Foreskin fibroblast (primary cell): ENCODE measurements at places on chromosomes 11 and 22.

- no peak for DNase-seq
These were observed 53.4 kb downstream of the ARHGAP42 start for GRCh38 chr11:100740440-100740839.

- DNase-seq = peak; percentile 76
These were observed 81.5 kb downstream of the FBLN1 start for GRCh38 chr22:45584121-45584570.

DNA sequence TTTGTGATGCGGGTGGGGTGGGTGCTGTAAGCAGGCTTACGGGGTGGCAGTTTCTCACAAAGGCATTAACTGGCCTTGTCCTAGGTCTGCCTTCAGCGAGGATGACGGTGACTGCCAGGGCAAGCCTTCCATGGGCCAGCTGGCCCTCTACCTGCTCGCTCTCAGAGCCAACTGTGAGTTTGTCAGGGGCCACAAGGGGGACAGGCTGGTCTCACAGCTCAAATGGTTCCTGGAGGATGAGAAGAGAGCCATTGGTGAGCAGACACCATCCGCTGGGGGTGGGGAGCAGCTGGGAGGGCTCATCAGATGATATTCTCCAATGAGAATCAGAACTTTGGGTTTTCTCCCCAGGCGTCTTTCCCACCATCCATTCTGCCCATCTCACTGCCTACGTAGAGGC lies 5.8 kb downstream of the TCN2 start:
- DNase-seq = no peak

DNA sequence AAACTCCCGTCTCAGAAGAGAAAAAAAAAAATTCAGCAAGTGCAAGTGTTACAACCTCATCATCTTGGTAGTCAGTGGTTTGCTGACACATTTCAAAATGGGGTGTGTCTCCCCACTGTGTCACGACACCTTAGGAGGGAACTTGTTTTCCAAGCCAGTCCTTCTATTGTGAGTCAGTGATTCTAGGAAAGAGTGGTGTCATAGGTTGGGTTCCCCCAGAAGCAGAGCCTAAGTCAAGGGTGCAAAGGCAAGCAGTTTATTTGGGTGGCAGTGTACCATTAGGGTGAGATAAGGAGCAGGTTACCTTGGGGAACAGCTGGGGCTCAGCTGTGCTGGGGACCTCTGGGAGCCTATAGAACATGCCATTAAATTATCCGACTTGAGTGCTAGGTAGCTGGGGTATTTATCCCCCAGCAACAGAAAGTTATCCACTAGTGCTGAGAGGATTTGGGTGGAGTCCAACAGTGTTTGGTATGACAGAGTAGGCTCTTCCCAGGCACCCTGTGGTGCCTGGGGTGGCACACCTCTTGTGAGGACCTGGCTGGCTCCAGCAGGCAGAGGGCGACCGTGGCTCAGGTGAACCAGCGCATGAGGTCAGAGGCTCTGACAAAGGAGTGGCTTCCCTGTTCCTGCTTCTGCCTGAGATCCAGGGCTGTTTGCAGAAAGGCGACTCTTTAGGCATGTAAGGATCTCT lies 41.7 kb downstream of the KIAA1671 start:
- no peak for DNase-seq

DNA sequence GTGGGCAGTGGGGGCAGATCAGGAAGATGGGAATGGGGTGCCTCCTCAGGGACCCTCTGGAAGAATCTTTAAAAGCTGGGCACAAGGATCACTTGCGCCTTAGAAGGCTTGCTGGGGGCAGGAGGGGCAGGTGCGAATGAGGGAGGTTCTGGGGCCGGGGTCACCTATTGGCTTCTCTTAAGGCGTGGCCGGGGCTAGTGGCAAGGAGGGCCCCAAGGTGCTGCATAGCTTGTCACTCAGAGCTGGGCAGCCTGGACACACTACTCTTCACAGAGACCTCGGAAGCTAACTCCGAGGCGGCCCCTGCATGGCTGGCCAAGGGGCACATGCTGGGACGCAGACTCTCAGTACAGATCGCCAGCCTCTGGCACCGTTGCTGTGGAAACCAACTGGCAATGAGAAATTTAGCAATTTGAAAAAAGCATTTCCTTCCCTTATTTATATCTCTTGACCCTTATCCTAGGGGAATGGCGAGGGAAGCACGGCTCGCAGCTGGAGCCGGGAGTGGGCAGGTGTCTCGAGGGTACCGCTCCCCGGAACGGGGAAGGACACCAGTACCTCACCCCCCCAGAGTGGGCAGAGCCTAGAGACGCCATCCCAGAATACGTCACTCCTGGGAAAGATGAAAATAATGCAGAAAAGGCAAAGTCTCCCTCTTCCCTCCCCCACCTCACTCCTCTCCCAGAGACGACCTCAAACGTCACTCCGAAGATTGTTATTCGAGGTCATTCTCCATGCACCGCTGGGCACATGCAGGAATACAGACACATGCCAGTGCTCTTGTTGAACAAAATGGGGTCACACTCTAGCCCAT lies 188.1 kb downstream of the CTTN start:
- no peak for DNase-seq

GRCh38 chr11:86782742-86783141 lies 17.6 kb upstream of the PRSS23 start:
- DNase-seq = no peak

DNA sequence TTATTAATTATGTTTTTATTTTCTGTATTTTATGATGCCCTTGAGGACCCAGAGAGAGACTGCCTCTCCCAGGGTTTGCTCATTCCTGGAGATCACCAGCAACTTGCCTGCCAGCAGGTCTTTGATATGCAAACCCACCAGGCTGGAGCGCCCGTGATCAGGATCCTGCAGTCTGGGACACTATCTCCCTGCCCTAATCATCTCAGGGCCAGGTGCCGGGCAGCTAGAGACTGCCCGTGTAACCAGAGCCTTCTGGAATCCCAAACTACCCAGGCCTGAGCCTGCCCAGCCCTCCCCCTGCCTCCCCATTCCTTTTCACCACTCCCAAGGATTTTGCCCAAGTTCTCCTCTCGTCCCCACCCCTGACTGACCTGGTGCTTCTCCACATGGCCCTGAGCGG lies 52.2 kb upstream of the B3GAT1 start:
- DNase-seq = no peak

DNA sequence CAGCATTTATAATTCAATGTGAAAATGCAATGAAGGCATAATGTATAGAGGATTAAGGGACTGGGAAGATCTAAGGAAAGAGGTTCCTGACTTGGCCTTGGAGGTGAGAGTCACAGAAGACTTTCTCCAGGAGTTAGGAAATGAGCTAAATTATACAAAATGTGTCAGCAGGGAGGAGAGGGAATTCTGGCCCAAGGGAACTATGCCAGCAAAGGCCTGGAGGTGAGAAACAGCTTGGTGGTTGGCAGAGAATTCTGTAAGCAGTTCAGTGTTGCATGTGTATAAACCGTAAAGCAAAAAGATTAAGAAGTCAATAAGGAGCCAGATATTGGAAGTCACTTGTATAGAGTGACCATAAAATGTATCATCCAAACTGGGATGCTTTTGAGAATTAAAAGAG lies 142.2 kb upstream of the SESN3 start:
- no peak for DNase-seq

GRCh38 chr11:63552921-63553320 lies 10.3 kb downstream of the PLAAT2 start:
- DNase-seq = no peak

DNA sequence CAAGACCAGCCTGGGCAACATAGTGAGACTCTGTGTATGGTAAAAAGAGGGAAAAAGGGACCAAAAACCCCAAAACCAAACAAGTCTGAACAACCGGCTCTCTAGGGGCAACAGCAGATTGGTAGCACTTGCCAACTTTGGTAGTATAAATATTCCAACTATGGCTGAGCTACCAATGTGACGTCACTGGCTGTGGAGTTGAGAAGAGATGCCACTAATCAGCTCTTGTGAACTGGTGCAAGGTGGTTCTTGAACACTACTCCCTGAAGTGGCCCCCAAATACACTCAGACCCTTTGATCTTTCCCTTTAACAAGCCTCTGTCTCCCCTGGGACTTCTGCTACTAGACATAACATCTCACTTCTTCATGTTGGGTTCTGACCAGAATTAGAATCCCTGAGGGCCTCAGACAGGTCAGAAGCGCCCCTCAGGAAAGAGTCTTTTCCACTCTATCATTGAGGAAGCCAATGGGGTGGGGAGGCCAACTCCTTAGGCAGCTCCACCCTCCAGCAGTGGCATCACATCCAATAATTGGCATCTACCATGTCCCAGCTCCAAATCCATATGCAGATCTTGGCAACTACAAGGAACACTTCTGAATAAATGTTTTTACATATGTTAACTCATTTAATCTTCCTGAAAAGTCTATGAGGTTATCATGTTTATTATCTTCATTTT lies 49.2 kb downstream of the RPL27A start:
- no peak for DNase-seq

GRCh38 chr22:43197271-43197941 lies 10.5 kb upstream of the TTLL12 start:
- peak; percentile 69 for DNase-seq

- no peak for DNase-seq
These were observed 10.8 kb downstream of the RIBC2 start for GRCh38 chr22:45424241-45424731.

DNA sequence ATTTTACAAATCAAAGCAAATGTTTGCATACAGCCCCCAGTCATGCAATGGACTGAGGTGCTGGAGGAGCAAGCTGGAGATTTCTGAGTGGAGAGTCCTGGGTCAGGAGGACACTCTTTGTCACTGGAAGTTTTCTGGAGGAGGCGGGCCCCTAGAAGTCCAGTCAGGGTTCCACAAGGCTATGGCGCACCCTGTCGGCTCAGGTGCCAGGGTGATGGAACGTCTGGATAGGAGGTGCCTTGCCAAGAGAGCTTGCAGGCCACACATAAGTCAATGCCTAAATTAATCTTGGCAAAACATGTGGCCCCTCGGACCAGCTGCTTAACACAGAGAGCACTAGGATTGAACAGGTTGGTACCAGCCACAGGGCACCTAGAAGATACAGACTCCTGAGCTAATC lies 174.7 kb upstream of the CADM1 start:
- DNase-seq = no peak

DNA sequence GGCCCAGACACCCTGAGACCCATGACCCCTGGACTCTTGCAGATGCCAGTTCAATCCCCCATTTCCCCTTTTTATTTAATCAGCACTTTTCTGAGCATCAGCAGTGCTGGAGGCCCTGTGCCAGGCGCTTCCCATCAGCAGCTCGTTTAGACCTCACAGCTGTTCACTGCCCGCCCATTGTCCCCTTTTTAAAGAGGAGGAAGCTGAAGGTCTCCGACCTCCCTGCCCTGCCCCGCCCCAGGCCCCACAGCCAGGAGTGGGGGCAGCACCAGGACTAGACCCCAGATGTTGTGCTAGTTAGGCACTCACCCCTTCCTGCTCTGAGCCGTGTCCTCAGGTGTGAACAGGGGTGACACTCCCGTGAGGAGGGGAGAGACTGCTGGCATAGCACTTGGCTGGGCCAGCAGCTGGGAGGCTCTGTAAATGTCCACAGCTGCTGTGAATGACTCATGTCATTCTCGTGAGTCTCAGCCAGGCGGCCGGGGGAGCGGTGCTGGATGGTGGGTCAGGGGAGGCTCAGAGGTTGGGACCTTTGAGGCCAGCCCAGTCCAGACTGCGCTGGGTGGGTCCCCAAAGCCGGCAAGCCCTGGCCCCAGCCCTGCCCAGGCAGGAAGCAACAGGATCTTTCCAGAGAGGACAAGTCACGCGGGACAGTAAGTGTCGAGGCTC lies 19.9 kb downstream of the EMID1 start:
- DNase-seq = peak; percentile 23

DNA sequence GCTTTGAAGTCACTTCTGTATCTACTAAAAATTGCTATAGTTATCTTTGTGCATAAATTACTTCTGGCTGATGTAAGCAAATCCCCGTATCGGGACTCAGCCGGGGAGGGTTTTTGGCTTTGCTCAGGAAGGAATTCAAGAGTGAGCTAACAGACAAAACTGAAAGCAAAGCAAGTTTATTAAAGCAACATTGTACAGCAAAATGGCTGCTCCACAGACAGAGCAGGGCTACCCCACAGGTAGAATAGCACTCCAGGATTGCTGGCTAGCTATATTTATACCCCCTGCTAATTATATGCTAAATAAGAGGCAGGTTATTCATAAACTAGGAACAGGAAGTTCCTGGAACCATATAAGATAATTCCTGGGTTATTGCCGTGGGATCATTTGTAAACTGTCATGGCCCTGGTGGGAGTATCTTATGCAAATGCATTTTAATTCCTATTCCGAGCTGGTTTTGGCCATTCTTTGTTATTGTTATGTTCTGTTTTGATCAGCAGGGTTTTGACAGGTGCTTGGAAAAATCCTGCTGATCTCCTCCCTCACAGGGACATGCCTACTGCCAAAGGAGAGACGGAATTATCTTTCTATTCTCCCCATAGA lies 15.2 kb downstream of the MIF start:
- peak; percentile 23 for DNase-seq

GRCh38 chr11:106031202-106031810 lies 9.3 kb upstream of the MSANTD4 start:
- DNase-seq = peak; percentile 25

DNA sequence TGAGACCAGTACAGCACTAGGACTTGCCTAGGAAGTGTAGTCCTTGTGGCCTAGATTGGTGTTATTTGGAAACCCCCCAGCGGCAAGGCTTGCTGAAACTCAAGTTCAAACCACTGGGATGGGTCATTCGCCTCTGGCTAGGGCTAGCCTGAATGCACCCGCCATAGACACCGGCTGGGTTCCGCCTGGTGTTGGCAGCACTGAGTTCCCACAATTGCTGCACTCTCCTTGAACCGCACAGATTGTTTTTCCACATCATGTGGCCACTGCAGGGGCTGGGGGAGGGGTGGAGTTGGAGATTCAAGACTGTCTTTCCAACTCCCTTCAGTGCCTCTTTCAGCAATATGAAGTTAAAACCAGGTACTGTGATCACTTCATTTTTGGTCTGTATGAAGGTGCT lies 43.1 kb downstream of the CCDC73 start:
- no peak for DNase-seq

DNA sequence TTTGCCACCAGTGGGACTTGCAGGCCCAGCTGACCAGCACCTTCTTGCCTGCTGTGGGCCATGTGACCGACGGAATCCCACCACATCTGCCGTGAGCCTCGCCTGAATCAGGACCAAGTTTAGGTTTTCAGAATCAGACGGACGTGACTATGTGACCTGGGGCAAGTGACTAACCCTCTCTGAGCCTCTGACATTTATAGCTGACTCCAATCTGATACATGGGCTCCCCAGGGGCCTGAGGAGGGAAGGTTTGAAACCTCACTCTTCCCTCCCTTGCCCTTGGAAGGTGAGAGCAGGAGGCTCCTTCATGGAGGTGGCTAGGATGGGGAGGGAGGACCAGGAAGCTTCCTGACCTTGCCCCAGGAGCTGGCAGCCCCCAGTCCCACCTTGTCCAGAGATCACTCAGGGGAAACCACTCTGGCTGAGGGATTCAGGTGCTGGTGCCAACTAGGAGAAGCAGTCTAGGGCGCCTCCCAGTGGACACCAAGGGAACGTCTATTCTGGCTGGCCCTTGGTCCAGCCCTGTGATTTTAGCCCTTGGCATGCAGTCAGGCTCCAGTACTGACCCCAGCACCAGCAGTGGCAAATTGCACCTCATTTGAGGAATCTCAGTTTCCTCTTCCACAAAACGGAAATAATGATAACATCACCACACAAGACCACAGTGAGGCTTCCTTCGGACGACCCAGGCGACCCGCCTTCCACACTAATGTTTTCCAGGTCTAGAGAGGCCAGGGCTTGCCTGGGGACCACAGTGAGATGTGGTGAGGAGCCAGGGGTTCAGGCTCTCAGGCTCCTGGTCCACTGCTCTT lies 47.2 kb upstream of the SYT7 start:
- DNase-seq = peak; percentile 63
